ENCODE measurements at places on chromosomes 6 and 20.

- no peak for DNase-seq
Measured at GRCh38 chr6:56746767-56747504, 104.2 kb upstream of the DST start.

- DNase-seq: no peak
Measured at GRCh38 chr20:35560105-35560511, 18.2 kb downstream of the ERGIC3 start.

DNA sequence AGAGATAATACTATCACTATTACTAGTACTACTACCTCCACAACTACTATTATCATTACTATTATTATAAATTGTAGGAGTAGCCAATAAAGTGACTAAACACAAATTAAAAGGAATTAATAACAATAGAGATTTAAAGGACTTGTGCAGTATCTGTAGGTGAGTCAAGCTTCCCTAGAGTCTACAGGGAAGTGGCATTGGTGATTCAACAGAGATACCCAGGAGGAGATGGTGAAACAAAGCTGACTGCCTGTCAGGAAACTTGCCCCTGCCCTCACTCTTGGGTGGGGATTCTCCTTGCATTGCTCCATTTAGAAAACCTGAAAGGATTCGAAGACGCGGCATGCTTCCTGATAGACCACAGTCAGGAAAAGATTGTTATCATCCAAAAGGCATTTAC is 23.3 kb upstream of the BCLAF1 start:
- no peak for DNase-seq

DNA sequence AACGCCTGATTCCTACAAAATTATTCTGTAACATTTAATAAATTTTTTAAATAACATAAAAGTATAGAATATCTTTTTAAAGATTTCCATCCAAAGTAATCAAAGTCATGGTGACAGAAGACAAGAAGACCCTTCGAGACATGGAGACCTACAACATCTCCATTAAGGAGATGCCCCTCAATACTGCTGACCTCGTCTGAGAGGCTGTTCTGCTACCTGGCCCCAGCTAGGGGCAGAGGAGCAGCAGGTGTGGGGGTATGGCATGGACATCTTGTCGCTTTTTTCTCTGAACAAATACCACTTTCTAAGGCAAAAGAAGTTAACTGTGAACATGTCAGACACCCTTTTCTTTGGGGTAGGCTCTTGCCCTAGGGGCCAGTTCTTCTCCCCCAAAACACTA is 44.1 kb downstream of the BLOC1S5 start:
- no peak for DNase-seq

DNA sequence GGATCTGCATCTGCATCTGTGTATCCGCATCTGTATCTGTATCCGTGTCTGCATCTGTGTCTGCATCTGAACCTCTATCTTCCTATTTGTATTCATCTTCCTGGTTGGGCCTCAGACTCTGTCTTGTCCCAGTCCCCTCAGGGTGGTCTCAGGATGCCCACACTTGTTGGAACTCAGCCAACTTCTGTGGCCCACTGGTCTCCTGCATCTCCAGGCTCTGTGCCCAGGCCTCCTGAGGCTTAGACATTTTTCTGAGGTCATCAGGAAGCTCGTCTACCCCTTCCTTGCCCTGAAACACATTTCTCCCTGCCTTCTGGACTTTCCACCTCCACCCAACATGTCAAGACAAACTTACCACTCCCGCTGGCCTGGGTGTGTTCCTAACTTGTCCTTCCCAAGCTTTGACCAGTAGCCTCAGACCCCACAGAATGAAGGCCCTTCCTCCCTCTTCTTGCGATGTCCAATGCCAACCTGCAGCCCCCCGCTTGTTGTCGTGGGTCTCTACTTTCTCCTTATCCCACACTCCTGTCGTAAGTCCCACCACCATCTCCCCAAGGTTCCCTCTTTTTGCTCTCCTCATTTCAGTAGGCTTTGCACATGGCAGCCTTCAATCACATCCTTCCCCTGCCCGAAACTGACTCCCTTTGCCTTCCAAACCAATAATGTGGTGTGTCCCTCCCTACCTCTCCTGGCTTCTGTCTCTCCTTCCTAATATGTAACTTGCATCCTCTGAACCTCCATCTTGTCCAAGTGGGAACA is 176.5 kb downstream of the DLL1 start:
- no peak for DNase-seq
